Stomach (tissue), 19 donors: ENCODE measurements at places on chromosomes 13 and 19. TPM values are rescaled to one million over a fixed set of nuclear protein-coding genes. Genes with fewer than 3 reads are reported as not detected.

DNA sequence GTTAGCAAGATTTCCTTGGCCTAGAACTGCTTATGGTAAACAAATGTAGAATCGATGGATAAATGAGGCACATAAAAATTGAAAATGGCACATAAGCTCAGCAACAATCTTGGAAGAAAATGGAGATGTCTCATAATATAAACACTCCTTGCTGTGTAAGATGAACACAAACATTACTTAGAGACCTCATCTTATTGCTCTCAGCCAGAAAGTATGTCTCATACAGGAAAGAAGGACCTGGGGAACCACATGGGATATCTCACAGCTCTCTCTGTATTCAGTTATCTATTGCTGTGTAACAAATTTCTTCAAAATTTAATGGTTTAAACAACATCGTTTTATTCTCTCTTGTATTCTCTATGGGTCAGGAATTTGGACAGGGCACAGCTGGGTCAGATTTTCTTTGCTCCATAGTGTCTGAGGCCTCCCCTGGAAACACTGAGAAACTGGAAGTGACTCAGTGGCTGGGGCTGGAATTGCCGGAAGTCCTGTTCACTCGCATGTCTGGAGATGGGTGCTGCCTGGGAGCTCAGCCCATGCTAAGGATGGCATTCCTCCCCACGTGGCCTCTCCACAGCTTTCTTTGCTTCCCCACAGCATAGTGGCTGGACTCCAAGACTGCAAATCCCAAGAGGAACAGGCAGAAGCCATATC lies 105.1 kb downstream of the NUFIP1 start:
- no peak for DNase-seq

- no peak for DNase-seq
These were observed 27.4 kb downstream of the UBAC2 start for GRCh38 chr13:99227909-99228688.

- DNase-seq: no peak
These were observed 19.9 kb upstream of the SGCG start for GRCh38 chr13:23160638-23161480.

DNA sequence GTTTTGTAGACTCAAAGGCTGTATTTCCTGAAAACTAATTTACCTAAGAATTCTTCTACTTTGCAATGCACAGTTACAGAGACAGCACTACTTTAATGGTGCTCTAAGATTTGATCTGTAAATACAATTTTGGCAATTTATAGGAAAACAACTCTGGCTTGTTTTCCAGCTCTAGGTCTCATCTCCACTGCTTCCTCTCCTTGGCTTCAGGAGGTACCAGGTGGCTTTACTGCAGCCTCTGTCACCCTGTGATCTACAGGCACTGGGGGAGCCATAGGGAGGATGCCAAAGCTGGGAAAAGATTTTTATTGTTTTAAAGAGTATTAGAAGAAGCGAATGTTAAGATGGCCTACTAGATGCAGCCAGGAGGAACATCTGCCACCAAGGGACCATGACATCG lies 1563.6 kb downstream of the OLFM4 start:
- DNase-seq: no peak

BICRA gene
- total RNA-seq: 10.7 TPM

DNA sequence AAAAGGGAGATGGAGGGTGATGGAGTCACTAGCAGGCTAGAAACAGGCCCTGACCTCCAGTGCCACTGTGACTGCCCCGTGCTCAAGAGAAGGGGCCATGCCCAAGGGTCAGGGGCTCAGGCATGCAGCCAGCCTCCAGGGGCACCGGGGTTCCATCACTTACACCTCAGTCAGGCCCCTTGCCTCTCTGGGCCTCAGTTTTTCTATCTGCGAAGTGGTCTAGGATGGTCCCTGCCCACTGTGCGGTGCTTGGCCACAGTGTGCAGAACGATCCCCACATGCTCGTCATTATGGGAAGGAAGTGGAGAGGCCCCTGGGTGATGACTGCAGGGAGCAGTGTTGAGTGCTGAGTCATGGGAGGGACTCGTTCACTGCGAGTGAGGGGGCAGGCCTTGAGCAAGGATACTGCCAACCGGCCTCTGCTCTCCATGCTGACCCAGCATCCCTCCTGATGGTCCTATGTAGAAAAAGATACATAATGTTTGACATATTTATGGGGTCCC lies 23.1 kb downstream of the TMED1 start:
- DNase-seq: peak; percentile 33

GRCh38 chr13:30934381-30934780 lies 1.9 kb downstream of the TEX26 start:
- DNase-seq: peak; percentile 18

CILP2 gene
- total RNA-seq: 0.73 TPM

FBN3 gene
- not detected for total RNA-seq

KLF2 gene
- 72.3 TPM for total RNA-seq

- peak; percentile 90 for DNase-seq
These were observed 5.4 kb upstream of the NTN5 start for GRCh38 chr19:48678201-48678600.

FCER2 gene
- not detected for total RNA-seq

GRCh38 chr19:10290876-10291553 lies 1.3 kb downstream of the ICAM5 start:
- DNase-seq: peak; percentile 48

TYK2 gene
- 314 TPM for total RNA-seq

LRRC8E gene
- total RNA-seq: 2.5 TPM

- peak; percentile 54 for DNase-seq
These were observed 14.4 kb downstream of the EPS15L1 start for GRCh38 chr19:16457195-16457953.

DNA sequence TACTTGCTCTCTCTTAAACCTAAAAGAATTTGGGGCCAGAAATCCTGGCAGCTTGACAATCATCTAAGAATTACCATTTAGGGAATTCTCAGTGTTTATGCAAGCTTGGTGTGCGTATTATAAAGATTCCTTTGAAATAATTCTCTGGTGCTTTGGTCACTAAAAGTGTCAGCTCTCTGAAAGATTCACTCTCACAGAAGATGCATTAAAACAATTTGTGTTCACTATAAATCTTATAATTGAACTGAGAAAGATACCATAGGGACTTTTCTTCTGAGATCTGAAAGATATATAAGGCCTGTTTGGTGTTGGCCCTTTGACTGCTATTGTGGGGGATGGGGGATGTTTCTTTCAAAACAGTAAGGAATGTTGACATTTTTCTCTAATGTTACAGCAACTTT lies 27.3 kb downstream of the EPSTI1 start:
- peak; percentile 35 for DNase-seq

- no peak for DNase-seq
These were observed 938 bp downstream of the CYTH2 start for GRCh38 chr19:48469934-48470680.

ZNF155 gene
- total RNA-seq: not detected

GRCh38 chr13:109569958-109570711 lies 216.2 kb downstream of the IRS2 start:
- DNase-seq: peak; percentile 44

- DNase-seq: peak; percentile 32
These were observed 16.2 kb downstream of the DPY19L3 start for GRCh38 chr19:32421589-32422361.
